ENCODE measurements at places on chromosomes 7 and 10.

- no peak for DNase-seq
Measured at GRCh38 chr7:55641273-55641691, 69.0 kb upstream of the VOPP1 start.

GRCh38 chr10:63718421-63718820 is 197.2 kb downstream of the REEP3 start:
- no peak for DNase-seq

DNA sequence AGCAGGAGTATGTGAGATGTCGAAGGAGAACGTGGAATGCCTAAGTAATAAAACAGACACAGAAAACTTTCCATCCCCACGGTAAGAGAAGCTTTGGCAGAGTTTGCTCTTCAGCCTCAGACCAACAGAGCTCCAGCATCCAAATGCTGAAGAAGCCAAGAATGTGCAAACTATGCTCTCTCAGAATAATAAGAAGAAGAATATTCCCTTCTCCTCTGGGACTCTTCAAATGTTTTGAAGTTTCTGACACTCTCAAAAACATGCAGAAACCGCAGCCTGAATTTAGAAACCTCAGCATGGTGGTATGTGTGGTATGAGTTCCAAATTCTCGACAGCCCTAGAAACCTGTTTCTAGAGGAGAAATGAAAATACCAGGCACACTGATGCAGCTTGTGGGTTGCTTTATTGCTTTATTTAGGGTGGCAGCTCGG is 113.3 kb downstream of the KCNMA1 start:
- no peak for DNase-seq

- no peak for DNase-seq
Measured at GRCh38 chr7:142956951-142957623, 5.1 kb downstream of the KEL start.

DNA sequence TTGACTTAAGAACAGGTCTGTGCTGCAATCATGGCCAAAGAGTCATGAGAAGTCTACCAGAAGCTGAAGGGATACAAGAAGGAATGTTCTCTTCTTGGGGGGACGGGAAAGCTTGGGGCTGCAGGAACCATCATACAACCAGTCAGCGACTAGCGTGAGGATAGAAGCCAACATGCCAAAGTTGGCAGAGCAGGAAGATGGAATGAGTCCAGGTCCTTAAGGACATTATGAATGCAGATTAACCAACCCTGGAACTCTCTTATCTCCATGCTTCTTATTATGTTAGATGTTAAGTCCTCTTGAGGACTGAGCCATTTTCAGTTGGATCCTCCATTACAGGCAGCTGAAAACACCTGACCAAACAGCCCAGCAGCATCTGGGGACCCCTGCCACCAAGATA is 17.2 kb upstream of the CACUL1 start:
- DNase-seq: no peak

DNA sequence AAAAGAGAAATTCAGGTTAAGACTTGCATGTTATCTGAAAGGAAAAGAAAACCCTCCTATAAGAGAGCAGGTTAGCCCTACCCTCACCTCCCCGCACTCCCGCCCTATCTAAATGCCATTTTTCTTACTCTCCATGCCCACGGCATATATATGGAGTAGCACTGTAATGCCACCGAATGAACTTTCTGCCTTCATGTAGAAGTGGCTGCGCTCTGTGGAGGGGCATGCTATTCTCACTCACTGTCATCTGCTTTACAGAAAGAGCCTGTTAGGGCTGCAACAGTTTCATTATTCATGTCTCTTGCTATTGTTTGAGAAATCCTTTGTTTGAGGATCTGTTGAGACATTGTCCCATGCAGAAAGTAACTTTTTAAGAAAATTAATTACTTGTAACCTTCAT is 1190.6 kb downstream of the SORCS1 start:
- no peak for DNase-seq

GRCh38 chr10:118594392-118595063 is 920 bp downstream of the PRLHR start:
- peak; percentile 5 for DNase-seq

- DNase-seq: no peak
Measured at GRCh38 chr10:103915796-103916195, 2.2 kb downstream of the STN1 start.

GRCh38 chr10:30959836-30960210 is 71.8 kb downstream of the ZNF438 start:
- DNase-seq: no peak

- DNase-seq: no peak
Measured at GRCh38 chr7:28542410-28542809, 130.1 kb downstream of the CREB5 start.

DNA sequence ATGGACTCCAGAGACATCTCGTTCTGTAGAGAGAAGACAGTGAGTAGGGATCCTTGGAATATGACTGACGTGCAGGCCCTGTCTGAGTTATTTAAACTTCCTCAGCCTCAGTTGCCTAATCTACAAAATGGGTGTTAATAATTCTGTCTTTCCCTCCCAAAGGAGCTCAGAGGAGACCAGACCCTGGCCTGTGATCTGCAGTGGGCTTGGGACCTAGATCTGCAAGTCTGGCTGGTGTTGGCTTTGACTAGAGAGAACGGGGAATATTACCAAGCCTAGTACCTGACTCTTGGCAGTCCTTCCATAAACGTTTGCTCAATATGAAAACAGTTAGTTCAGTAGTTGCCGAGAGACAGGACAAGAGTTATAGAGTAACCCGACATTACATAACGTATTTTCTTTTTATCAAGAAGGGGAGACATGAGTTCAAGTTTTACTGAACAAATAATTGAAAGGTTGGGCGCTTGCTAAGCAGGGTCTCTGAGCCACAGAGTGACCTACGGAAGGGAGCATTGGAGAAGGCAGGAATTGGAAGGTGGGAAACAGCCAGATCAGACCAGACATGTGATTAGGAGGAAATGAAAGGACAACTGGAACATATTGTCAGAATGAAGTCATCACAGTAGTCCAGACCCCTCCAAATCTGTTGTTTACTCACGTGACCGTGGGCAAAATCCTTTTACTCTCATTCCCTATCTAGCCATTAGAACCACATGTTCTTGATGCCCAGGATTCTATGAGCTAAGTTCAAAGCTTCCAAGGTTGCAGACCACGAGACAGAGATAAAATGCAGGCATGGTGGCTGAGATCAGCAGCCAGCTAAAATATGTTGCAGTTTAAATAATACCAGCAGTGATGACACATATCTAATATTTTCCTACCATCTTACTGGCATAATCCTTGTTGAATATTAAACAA is 10.9 kb upstream of the CYP3A4 start:
- no peak for DNase-seq

DNA sequence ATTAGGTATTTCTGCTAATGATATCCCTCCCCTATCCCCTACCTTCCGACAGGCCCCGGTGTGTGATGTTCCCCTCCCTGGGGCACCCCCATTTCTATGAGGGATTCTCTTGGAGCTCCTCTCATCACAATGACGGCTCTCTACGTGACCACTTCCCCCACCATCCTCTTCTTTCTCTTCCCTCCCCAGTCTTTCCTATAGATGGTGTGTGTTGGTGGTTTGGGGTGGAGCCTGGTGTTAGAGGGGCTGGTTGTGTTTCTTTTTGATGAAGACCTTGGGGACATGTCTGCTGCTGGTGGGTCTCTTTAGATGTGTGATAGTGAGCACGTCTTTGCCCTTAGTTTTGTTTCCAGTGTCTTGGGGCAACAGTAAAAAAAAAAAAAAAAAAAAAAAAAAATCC is 28.6 kb downstream of the RPS24 start:
- DNase-seq: no peak

DNA sequence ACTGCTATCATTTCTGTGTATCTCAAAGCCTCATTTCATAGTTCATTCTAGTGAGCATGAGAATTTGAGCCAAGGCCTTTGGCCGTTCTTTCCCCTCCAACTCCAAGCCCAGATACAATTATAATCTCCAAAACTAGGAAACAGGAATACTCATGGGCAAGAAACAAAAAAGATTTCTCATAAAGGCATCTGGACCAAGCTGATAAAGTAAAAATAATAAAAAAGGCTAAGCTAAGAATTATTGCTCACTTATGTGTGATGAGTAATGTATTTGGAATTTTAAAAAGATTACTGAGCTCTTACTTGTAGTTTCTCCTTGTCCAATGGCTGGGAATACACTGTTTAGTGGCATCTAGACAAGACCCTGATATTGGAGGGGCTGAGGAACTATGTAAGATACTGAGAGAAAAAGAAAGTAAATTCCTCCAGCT is 196.4 kb upstream of the POM121L12 start:
- no peak for DNase-seq

DNA sequence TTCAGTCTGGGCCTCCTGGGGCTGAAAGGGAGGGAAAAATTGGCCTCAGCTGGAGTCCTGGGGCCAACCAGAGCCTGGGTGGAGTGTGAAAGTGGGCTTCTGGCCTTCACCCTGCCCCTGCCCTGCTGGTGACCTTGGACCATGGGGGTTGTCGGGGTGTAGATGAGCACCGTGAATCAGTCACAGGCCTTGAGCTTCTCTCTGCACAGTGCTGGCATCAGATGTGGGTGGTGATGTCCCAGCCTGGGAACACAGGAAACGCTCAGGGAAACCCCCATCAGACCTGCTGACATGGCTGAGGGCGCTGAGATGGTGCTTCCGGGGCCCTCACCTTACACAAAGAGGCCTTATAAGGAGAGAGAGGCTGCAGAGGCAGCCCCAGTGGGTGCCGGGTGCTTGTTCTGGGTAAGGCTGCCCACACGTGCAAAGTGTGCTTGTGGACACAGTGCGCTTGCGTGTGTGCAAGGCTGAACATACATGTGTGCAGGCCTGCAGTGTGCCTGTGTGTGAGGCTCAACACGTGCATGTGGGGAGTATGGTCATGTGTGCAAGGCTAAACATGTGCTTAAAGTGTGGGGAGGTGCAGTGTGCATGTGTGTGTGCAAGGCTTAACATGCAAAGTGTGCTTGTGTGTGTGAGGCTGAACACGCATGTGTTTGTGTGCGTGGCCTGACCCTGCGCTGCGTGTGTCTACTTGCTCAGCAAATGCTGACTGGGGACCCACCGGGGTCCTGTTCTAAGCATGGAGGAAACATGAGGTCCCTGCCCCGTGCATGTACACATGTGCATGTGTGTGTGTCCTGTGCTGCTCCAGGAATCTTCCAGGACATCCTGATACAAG is 6.5 kb downstream of the ARPC1B start:
- peak; percentile 54 for DNase-seq

DNA sequence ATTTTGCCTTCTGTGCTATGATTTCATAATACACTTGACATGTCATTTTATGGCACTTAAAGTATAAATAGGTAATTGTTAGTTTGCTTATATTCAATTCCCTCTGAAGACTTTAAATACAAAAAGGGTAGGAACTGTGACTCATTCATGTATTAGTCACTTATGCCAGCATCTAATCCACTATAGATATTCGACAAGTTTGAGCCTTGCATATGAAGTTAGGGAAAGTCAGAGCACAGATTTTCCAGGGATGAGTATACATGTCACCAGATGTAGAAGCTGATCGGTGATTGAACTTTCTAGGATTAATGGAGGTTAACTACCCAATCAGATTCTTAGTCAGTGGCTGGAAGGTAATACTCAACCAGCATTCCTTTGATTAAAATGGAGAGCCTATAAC is 1321.5 kb downstream of the XPNPEP1 start:
- no peak for DNase-seq

DNA sequence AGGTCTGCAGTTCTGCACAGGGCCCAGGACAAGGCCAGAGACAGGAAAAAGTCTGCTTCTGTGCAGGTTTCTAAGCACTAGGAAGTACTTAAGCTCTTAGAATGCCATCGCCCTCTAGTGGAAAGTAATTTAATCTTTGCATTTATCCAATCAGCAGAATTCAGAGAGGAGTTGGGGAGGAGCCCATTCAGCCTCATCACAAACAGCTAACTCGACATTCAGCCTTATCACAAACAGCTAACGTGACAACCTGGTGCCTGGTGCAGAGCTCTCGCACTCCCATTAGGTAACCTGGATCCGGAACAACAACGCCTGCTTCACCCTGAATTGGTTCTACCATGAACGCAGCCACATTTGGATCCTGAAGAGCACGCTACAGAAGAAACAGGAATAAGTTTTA is 15.2 kb downstream of the OAT start:
- peak; percentile 3 for DNase-seq

GRCh38 chr10:119541459-119542356 is 811 bp downstream of the RGS10 start:
- peak; percentile 42 for DNase-seq

DNA sequence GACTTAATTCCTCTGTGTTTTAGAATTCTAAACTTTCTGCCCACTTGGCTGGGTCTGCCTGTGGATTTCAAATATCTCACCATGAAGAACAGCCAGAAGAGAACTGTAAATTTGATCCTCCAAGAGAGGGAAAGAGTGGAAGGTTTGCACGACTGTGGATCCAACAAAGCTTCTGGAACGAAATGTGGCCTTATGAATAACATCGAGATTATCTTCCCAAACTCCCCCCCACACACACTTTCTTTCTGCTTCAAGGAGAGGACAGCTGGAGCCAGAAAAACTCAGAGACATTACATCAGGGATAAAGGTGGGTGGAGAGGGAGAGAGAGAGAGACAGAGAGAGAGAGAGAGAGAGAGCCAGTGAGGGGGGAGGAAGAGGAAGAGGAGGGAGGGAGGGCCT is 570.1 kb upstream of the MGMT start:
- no peak for DNase-seq

- DNase-seq: no peak
Measured at GRCh38 chr10:60350400-60350799, 39.3 kb downstream of the ANK3 start.

GRCh38 chr7:128103498-128104107 is 72.4 kb upstream of the LRRC4 start:
- no peak for DNase-seq

- no peak for DNase-seq
Measured at GRCh38 chr7:14786314-14786895, 116.1 kb downstream of the DGKB start.

DNA sequence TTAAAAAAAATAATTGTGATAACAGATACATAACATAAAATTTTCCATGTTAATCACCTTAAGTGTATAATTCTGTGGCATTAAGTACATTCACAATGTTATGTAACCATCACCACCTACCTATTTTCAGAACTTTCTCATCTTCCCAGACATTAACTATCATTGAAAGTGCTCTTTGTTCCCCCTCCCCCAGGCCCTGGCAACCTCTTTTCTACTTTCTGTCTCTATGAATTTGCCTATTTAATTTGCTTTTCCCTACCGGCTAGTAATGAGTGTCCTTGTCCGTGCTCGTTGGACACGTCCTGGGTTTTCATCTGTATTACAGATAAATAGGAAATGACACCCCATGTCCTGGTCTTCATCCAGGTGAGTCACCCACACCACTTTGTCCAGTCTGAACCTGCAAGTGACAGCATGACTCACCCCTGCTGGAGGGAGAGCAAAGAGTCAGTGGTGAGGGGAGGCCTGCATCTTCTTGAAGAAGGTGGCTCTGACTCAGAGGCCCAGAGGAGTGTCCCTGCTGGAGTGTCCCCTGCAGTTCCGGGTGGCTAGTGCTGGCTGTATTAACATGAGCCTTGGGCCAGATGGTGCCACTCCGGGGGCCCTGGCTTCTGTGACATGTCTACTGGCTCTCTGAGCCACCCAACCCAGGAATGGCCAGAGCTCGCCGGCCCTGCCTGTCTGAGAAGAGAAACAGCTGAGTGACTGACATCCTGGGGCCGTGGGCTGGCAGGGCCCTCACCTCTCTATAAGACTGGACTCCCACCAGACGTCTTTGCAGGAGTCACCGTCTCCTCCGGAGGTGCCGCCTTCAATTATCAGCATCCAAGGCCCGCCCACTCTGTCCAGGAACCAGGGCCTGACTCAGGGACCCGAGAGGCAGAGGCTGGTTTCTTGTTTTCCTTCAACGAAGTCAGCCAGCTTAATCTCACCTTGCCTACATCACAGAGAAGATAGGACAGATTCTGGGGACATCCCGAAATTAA is 503.2 kb upstream of the MKI67 start:
- DNase-seq: no peak

GRCh38 chr7:18675579-18675978 is 180.0 kb downstream of the HDAC9 start:
- DNase-seq: no peak
